Naive thymus-derived CD8-positive, alpha-beta T cell (primary cell): ENCODE measurements at places on chromosomes 5 and 9.

- DNase-seq, result no peak
Observed at GRCh38 chr9:74697535-74697934, 190.2 kb downstream of the TRPM6 start.

GRCh38 chr5:95842854-95843544 lies 20.5 kb upstream of the GLRX start:
- DNase-seq, result peak; percentile 76

DNA sequence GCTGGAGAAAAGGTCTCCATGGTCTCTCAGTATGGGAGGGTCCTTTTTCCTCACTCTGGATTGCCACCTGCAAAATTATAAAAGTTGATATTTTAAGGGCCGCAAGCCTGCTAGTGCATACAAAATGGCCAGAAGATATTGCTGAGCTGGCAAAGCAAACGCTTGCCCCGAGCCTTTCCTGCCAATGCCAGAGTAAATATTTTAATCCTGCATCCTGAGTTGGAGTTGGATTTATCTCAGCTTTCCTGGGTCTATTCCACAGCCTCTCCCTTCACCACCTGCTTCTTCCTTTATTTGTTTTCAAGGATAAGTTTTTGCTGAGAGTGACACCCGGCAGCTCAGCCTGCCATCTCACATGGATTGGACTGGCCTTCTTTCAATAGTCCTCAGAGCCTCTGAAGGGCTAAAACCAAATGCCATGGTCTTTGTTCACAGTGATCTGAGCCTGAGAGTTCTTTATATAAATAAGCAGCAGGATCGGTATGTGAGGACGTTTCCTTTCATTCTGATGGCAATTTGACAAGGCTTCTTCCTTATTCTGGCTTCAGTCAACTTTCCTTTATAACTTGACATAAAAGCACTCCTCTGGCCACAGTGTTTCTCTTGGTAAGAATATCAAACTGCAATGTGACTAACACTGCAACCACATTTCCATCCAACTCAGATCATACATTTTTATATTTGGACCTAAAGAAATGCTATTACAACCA lies 170.1 kb downstream of the ADAMTS12 start:
- no peak for DNase-seq

DNA sequence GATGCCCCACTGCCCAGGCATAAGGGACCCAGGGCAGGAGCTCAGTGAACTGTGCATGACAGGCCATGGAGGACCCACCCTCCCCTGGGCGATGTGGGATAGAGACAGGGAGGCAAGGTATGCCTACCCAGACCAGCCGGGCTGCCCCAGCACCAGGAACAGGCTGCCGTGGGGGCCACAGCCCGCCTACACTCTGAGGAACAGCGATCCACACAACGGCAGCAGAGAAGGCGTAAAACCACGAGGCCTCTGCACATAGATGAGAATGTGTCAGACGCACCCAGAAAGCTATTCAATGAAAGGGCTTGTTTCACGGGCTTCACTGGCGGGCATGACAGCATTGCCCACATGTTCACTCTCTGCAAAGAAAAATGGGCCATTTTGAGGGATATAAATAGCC lies 49.5 kb downstream of the SEMA4D start:
- DNase-seq, result no peak

DNA sequence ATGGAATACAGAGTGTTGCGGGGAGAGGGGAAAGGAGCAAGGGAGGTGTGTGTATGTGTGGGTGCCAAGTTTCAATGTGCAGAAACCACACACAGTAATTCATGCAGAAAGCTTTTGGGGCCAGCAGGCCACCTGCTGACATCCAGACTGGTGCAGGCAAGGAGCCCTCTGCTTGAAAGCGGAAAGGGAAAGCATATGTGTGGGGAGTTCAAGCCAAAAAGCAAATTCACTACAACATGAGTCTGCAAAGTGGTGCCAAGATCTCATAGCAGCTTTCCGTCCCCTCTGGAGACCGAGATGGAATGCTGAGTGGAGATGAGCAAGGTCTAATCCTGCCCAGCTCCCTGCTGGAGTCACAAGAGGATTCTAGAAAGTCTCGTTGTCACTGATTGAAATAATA lies 159.7 kb upstream of the VLDLR start:
- no peak for DNase-seq

GRCh38 chr9:122988141-122988540 lies 45.3 kb upstream of the GPR21 start:
- no peak for DNase-seq
